ENCODE measurements at places on chromosomes 4 and X.
A peak's percentile ranks its signal among the peaks of the same experiment; 100 is the strongest.

DNA sequence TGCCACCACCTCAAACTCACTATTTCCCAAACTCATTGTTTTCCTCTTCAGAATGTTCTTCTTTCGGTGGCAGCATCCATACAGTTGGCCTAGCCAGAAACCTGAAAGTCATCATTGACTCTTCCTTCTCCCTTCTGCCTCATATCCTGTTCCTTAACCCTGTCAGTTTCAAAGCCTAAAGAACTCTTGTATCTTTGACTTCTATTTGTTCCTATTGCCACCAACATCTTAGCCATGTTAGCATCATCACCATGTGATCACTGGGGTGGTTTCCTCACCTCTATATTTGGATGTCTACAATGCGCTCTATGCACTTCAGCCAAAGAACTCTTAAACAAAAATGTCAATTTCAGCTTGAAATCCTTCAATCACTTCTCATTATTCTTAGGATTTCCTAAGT, 29.0 kb downstream of the DDX60L start:
- DNase-seq = peak; percentile 46

- peak; percentile 44 for DNase-seq
Measured at GRCh38 chrX:117839544-117839943, 277.1 kb downstream of the KLHL13 start.

GRCh38 chrX:115330498-115331168, 41.1 kb downstream of the LUZP4 start:
- DNase-seq = peak; percentile 80

DNA sequence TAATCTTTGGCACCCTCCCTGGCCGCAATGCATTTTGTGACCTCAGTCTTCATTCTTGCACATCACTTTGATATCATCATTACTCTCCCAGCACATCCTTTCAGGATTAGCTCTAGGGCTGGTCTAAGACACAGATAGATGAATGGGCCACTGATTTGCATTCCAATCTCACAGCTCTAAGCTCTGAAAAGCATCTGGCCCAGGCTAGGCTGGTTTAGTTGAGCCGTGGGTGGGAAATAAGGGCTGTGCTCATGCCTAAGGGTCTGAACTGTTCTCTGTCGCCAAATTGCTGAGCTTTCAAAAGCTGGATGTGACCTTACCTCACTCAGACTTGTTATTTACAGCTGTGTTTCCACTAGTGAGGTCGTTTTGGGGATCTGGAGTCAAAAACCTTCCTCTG, 30.0 kb upstream of the SLC9A7 start:
- no peak for DNase-seq

- no peak for DNase-seq
Measured at GRCh38 chr4:156635051-156635450, 336.5 kb downstream of the PDGFC start.

All from DMS53 (cell line).